ENCODE measurements at places on chromosomes 12 and 14. TPM values are rescaled to one million over a fixed set of nuclear protein-coding genes. Genes with fewer than 3 reads are reported as not detected.
A peak's percentile ranks its signal among the peaks of the same experiment; 100 is the strongest.

The CD69 gene
- 116 TPM for total RNA-seq

The SLC35E3 gene
- total RNA-seq: 9.8 TPM

The ERBB3 gene
- total RNA-seq: 5.9 TPM

The CARMIL3 gene
- total RNA-seq: 0.95 TPM

The RABGGTA gene
- total RNA-seq: 47.7 TPM

The SLC4A8 gene
- total RNA-seq: 12.6 TPM

The LDHB gene
- 1,063 TPM for total RNA-seq

The KIF26A gene
- 0.26 TPM for total RNA-seq

The SSPN gene
- total RNA-seq: not detected

The ESRRB gene
- total RNA-seq: not detected

The TMEM132C gene
- not detected for total RNA-seq

The PLEKHA5 gene
- 3.7 TPM for total RNA-seq

The BRI3BP gene
- total RNA-seq: 27.0 TPM

The SMIM41 gene
- total RNA-seq: not detected

- no peak for DNase-seq
Observed at GRCh38 chr12:44367136-44367535, 509.0 kb downstream of the NELL2 start.

GRCh38 chr12:33587784-33588712, 148.4 kb upstream of the SYT10 start:
- no peak for DNase-seq

- peak; percentile 83 for DNase-seq
Observed at GRCh38 chr12:47885012-47885501, 19.7 kb downstream of the VDR start.

DNA sequence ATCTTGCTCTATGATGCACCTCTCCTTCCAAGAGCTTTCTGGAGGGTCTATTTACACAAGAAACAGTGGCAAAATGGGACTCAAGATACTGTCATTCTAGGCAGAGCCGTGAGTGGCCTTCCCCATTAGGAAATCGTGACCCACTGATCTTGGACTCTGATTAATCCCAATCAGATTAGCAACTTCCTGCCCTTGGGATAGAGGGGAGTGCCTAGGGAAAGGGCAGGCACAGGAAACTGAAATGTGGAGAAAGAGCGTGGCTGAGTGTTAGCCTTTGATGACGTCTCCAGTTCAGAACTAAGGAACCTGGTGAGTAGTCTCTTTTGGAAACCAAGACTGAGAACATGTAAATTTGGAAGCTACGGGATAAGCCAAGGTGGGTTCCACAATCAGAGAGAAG, 76.1 kb downstream of the NUAK1 start:
- DNase-seq: no peak

- no peak for DNase-seq
Observed at GRCh38 chr12:70989232-70989631, 68.7 kb upstream of the PTPRR start.

GRCh38 chr12:89889062-89889461, 180.4 kb upstream of the ATP2B1 start:
- no peak for DNase-seq

- DNase-seq: no peak
Observed at GRCh38 chr14:33629792-33630191, 321.1 kb downstream of the EGLN3 start.

DNA sequence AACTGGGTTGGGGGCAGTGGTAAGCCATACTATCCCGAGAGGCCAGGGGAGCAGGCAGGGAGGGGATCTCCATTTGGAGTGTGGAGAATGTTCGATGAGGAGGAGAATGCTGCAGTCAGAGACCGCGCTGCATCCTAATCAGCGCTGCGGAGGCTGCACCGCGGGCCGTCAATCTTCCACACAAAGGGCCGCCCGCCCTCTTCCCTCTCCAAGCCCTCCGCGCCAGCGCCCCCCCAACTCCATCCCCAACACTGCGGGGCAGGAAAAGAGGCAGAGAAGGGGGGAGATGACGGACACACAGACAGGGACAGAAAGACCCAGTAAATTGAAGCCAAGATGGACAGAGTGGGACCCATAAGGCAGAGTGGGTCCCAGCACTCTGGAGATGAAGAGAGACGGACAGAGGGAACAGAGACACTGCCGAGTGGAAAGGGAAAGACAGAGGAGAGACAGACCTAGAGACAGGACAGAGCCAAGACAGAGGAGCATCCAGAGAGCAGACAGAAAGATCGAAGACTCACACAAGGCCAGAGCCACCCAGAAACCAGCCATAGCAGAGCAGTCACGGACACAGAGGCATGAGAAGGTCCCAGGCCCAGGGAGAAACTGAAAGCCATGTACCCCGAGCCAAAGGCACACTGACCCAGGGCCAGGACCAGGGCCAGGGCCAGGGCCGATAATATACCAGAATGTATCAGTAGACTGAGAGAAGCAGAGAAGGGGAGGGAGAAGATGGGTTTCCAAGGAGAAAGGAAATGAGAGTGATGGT, 3.5 kb downstream of the CISTR start:
- no peak for DNase-seq

DNA sequence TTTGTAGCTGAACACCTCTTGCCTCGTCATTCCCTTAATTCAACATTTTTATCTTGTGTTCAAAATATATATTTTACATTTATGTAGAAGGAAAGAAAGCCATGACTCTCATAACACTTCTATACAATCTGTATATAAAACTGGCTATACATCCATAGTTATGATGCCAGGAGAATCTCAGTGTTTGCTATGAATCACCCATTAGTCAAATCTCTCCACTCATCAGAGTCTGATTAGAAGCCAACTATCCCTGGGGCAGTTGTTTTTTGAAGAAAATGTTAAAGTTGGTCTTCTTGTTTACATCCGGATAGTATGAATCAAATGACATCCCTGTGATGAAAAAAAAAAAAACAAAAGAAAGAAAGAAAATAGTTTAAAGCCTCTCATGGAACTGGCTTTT, 503.9 kb downstream of the NELL2 start:
- no peak for DNase-seq

DNA sequence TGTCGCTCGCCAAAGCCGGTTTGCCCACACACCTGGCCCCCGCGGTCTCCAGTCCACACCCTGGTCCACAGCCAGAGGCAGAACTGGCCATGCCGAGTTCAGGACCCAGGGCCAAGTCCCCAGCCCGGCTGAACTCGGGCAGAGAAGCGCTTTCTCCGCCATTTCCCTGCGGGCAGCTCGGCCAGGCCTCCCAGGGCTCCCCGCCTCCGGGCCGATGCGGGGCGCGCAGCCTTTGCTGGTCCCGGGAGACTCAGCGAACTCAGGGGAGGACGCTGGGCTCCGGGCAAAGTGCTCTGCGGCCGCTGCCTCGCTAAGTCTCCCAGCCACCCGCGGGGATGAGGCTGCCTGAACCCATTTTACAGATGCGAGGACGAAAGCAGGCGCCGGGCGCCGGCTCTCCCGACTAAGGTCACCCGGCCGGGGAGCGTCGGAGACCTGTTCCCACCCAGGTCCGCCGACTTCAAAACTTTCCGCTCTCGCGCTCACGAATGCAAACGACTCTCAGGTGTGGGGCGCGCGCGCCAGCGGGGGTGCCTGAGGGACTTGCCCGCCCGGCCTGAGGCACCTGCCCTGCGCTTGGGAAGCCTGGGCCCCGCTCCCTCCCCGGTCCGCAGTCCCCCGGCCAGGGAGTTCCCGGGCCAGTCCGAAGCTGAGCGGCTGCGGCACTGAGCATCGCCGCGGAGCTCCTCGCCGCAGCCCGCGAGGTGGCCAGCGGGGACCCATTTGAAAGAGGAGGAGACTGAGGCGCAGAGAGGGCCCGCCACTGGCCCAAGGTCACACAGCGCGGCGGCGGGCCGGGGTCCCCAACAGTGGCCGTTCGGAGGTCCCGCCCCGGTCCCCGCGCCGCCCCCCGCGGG, 627 bp downstream of the TESC start:
- peak; percentile 66 for DNase-seq

GRCh38 chr12:20445687-20446086, 77.3 kb downstream of the PDE3A start:
- no peak for DNase-seq

GRCh38 chr12:62273724-62274380, 13.6 kb downstream of the USP15 start:
- DNase-seq: no peak

DNA sequence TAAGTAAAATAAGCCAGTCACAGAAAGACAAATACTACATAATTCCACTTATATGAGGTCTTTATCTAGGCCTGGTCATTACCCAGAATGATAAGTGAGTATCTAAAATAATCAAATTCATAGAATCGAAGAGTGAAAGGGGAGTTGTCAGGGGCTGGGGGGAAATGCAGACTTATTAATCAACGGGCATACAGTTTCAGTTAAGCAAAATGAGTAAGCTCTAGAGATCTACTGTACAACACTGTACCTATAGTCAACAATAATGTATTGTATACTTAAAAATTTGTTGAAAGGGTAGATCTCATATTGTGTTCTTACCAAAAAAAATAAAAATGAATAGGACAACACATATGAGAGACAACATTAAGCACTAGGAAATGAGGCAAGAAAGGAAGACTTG, 13.3 kb downstream of the BTBD7 start:
- DNase-seq: no peak

GRCh38 chr14:55847766-55848165, 267.8 kb downstream of the KTN1 start:
- no peak for DNase-seq

DNA sequence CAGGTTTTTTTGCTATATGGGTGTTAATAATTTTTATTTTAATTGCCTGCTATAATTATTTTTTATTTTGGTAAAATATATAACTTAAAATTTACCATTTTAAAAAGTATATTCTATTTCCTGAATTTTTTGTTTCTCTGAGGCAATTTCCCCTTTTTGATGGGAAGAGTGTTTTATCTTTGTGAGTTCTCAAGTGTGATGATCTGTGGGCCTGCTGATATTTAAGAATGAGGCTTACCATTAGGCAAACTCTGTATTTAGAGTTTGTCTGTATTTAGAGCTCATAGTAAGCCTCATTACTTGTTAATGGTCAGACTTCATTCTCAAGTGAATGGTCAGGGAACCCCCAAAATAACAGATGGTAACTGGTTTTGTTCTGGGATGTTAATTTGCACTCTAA, 48.0 kb downstream of the WNK1 start:
- DNase-seq: no peak

- no peak for DNase-seq
Observed at GRCh38 chr14:83798421-83798820, 1731.5 kb upstream of the FLRT2 start.

DNA sequence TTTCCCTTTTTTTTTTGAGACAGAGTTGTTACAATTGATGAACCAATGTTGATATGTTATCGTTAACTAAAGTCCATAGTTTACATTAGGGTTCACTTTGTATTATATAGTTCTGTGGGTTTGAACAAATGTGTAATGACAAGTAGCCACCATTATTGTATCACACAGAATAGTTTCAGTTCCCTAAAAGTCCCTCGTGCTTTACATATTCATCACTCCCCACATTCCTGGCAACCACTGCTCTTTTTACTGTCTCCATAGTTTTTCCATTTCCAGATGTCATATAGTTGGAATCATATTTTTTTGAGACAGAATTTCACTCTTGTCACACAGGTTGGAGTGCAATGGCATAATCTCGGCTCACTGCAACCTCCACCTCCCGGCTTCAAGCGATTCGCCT, 12.5 kb downstream of the HSD17B6 start:
- no peak for DNase-seq

- no peak for DNase-seq
Observed at GRCh38 chr12:42315108-42315507, 10.8 kb downstream of the ZCRB1 start.

- peak; percentile 49 for DNase-seq
Observed at GRCh38 chr14:78863143-78863542, 693.0 kb downstream of the NRXN3 start.

- DNase-seq: no peak
Observed at GRCh38 chr12:83676781-83677295, 990.1 kb downstream of the TMTC2 start.

DNA sequence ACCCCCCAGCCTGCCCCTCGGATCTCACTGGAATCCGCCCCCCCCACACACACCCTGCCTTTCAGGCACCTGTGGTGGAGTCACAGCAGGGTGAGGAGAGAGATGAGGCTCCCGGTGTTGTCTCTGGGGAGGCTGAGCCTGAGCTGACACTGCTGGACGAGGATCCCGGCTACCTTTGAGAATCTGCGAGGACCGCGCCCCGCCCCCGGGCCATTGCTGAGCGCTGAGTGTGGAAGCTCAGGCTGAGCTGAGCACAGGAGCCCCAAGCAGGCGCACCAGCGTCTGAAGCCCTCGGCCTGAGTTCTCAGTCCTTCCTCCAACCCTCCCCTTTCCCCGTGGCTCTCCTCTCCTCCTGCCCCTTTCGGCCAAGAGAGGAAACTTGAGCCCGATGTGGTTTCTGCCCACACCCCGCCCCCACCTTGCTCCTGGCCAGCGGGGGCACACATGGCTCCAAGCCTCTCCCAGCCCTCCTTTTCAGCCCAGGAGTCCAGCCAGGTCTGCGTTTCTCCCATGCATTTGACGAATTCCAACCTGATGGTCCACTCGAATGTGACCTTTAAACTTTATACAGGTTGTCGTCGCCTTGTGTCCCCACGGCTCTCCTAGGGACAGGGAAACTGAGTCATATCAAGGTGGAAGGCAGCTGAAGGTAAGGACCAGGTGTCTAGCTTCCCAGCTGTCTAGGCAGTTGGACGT, at the start of gene NFE2:
Gene NFE2, minus strand, starts transcription at position 284 of the 696 bp plus-strand sequence. CDS start 5,767 bp downstream, outside the sequence.
- peak; percentile 35 for DNase-seq

GRCh38 chr14:76868454-76869170, 42.4 kb downstream of the LRRC74A start:
- DNase-seq: no peak

GRCh38 chr14:51328064-51328771, 88.2 kb downstream of the TMX1 start:
- no peak for DNase-seq

GRCh38 chr12:104237930-104238329, 22.4 kb downstream of the TXNRD1 start:
- DNase-seq: no peak

DNA sequence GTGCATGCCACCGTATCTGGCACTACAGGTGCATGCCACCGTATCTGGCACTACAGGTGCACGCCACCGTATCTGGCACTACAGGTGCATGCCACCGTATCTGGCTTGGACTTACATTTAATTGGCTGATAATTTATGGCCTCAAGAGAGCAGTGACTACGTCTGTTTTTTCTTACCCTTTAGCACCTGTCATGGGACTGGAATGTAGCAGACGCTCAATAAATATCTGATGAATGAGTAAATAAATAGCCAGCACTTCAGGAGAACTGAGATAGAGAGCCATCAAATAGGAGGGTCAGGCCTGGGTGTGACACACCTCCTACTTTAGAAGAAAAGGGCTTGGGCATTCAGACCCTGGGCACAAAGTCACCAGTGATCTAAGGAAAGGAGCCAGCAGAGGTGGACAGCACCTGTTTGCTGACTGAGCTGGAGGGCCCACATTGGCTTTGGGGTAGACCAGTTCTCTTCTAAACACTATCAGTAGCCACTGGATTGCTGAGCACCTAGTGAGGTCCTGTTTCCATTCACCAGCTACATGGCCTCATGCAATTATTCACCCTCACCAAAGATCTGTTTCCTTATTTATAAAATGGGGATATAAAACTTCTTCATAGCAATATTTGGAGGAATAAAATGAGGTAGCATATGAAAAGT, 50.1 kb downstream of the RFX4 start:
- no peak for DNase-seq
